Stimulated activated naive CD4-positive, alpha-beta T cell (primary cell): ENCODE measurements at places on chromosomes 7 and 10.

DNA sequence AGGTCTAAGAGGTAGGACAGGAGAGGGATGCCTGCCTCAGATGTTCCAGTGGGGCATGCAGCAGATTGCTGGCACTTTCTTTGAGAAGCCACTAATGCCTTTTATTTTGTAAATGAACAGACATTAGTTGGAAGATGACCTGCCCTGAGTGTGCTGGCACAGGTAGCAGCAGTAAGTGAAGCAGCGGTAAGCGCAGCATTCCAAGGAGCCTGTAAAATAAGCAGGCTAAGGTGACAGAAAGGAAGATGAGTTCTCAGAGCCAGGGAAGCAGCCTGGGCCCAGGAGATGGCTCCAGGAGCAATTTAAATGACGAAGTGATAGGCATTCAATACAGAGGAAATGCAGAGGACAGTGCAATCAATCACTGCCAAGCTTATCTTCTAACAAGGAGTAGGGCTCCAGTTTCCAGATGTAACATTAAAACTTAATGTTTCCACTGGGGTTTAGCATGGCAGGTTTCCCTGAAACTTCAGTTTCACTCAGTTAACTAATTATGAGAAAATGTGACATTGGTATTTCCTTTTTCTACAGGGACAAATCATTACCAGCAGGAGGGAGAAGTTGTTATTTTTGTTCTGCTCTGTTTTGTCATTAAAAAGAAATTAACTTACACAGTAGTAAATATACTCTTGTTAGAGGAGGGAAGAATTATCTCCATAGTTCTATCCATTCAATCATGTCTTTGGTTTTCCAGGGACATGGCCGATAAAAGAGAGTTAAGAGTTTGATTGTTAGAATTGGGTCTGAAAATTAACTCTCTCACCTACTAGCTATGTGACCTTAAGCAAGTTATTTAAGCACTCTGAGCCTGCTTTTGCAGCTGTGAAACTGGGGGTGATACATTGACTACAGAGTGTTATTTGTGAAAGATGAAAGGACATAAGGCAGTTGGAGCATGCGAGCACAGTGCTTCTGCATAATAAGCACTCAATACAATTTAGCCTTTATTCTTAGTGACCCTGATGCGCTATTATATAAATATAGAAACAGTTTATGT lies 96.6 kb upstream of the PTN start:
- no peak for DNase-seq

DNA sequence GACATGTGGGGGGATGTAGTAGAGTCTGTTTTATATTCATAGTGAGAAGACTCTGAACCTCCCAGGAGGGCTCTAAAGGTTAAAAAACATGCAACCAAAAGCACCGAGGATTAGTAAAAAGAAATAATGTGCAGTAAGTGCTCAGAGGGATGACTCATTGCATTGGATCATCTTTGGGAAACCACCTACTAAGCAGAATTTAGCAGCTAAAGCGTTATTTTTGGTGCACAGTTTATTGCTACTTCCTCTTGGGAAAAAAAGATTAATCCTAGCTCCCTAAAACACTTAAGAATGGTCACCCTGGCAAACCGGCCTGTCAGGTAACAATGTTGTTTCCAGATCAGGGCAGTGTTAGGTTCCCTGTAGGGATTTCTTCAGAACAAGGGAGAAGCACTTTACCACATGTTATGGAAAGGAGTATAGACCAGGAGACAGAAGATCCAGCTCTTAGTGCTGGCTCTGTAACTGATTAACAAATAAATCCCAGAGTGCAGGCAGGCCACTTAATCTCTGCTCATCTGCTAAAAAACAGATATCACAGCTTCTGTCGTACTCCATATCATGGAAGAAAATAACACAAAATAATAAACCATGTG lies 44.8 kb upstream of the FAM133B start:
- DNase-seq, result no peak

GRCh38 chr10:13712837-13713581 lies 126.2 kb downstream of the PRPF18 start:
- DNase-seq, result no peak

GRCh38 chr10:72000073-72001032 lies 36.2 kb downstream of the CHST3 start:
- DNase-seq, result no peak

DNA sequence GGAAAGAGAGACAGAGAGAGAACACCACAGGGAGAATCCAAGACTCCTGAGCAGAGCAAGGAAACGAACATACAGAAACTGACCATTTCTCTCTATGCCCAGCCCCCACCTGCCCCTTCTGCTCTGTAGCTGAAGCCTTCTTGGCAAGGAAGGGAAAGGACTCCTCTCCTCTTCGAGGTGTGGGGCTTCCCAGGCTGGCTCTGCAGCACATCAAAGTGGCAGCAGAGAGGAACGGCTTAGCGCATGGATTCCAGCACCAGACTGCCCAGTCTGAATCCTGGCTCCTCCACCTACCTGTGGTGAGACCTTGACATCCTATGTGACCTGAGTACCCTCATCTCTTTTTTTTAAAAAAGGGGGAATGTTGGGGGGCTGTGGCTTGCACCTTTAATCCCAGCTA lies 69.4 kb downstream of the SH3PXD2A start:
- DNase-seq, result no peak

DNA sequence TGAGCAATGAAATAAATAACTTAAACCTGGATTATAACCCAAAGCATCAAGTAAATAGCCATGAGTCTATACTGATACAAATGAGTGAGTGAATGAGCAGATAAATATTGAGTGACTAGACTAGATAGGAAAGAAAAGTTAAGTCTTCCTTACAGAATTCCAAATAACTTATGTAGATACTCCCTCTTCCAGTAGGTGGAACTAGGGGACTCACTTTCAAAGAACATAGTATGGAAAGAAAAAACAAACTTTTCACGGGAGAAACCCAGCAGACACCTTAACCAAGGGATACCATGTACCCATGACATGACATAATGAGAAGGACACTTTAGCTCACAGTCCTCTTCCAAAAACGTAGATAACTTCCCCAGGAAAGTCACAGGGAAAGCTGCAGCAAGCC lies 32.2 kb downstream of the CSGALNACT2 start:
- DNase-seq, result no peak

DNA sequence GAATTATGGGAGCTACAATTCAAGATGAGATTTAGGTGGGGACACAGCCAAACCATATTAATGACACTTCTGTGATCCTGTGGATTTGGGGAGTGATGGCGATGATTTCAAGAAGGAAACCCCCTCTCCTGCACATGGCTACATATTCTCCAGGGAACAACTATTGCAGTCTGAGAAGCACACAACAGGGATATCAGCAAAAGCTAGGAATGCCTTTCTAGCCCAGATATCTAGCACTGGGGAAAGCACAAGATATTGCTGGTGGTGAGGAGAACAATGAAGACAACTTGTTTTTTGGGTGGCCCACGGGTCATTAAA lies 24.3 kb downstream of the EPDR1 start:
- DNase-seq, result no peak

DNA sequence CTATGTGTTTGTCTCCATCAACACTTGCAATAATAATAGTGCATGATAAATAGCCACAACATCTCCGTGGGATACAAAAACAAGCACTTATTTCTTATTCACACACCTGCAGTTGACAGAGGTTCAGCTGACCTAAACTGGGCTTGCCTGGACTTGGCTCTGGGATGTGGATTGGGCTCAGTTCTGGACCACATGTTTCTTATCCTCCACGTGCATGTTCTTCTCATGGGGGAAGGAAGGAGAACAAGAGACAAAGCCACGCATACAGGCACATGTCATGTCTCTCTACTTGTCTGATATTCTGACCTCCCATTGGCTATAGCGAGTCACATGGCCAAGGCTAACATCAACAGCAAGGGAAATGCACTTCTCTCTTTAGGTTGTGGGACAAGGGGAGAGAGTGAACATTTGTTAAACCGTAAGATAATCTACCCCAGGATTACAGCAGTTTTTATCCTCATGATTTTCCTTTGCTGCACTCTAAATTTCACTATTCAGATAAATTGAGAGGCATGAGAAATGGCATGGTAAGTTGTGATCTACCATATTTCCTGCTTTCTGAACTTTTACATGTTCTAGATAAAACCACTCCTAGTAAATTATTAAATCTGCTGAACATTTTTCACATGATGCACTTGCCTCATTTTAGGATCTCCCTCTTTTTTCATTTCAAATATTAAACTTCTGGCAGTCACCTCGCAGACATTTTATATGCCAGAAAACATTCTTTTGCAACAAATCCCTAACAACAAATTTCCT lies 33.7 kb downstream of the CFAP58 start:
- DNase-seq, result no peak

DNA sequence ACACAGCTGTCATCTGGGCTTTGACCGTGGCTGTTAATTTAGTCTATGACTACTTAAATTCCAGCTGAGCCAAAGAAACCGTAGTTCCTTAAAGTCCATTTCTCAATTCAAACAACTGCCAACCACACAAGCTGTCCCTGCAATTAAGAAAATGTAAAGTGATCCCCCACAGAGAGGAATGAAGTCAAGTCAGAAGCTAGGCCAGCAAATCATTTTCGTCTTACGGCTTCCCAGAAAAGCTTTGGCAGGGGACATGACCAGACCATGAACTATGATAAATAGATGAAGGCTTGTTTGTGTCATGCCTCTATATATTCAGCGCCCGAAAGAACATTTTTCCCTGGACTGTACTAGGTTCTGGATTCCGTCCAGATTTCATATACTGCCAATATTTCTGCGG lies 54.6 kb downstream of the HACD1 start:
- DNase-seq, result no peak
